ENCODE measurements at places on chromosomes 7 and 10.

- no peak for DNase-seq
These were observed 406.5 kb upstream of the SHH start for GRCh38 chr7:156218544-156219306.

GRCh38 chr10:58672845-58673244, 160.2 kb downstream of the BICC1 start:
- no peak for DNase-seq

DNA sequence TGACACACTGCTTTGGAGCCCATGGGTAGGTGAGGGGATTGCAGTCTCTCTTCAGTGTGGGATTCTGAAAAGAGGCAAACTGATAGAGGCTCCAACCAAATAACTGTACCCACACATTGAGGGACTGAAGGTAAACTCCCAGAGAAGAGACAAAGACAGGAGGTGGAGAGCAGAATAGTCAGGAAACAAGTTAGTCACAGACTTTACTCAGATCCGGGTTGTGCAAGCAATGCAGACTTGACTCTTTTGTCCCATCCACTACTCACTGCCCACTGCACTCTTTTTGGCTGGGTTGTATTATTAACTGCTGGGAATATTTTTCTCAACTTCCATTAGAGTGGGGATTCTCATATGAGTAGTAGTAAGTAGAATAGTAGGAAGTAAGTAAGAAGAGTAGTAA, 152.7 kb downstream of the NRG3 start:
- no peak for DNase-seq

GRCh38 chr7:81693894-81694293, 76.0 kb downstream of the HGF start:
- DNase-seq = no peak

DNA sequence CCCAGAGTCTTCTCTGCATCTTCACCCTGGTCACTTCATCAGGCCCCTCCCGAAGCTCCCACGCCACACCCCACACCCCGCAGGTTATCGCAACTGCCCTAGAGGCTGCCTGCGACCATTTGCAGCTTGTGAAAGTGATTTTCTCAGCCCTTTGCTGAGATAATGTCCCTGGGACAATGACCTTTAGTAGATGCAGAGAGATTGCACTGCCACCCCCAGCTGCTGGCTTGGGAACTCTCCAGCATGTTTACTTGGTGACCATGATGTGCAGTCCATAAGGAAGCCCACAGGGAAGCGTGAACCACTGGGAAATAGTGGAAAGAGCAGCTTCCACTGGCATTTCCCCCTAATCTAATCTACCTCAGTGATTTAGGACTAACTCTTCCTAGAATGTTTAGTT, 97.3 kb downstream of the WNT2 start:
- DNase-seq = no peak

- DNase-seq = no peak
These were observed 17.9 kb downstream of the NHLRC2 start for GRCh38 chr10:113872139-113873030.

DNA sequence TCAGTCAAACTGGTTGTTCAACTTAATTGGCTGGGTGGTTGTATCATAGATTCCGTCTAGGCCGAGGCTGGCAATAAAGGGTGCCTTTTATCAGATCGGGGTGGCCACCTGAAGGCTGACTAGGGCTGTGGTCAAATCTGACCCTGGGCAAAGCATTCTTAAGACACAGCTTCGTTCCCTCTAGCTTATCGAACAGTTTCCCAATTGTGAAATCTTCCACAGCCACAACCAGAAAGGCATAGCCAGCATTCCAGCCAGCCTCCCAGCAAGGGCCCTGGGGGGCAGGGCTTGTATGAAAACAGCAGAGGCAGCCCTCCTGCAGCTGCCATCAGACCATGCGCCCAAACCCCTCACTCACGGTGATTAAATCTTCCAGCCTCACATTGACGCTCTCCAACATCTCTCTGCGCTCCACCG, 42.5 kb upstream of the TMEM213 start:
- no peak for DNase-seq

DNA sequence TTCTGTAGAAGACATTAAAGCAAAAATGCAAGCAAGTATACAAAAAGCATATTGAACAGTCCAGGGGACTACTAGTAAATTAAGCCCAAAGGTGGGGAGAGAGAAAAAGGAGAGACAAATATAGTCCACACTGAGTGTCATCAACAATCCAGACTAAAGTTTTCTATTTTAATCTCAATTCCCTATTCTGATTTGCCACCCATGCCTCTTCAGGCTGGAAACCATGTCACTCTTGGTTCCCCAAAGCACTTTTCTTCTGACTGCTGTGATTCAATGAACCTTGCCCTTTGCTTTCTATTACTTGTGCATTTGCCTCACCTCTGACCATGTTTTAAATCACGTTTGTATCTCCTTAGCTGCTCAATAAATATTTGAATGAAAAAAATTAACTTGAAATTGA, 95.3 kb upstream of the AOAH start:
- no peak for DNase-seq

GRCh38 chr7:29019896-29020295, 61.8 kb upstream of the TRIL start:
- no peak for DNase-seq

DNA sequence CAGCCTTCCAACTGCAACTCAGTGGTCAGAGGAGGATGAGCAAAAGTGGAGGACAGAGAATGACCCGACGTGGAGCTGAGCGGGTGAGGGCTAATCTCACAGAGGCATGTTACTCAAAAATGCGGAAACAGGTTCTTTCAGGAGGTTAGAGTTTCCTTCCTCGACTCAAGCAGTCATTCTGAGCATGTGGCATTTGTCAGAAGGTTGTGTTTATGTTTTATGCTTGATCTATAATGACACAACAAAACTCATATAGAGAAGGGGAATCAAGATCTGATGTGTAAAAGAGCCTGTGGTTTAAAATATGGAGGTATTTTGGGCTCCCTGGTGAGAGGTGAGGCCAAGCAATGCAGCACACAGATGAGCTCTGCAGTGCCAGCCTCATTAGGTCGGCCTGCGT, 311.4 kb downstream of the ADARB2 start:
- DNase-seq = no peak

- DNase-seq = no peak
These were observed 538.9 kb downstream of the AUTS2 start for GRCh38 chr7:70137126-70137525.

DNA sequence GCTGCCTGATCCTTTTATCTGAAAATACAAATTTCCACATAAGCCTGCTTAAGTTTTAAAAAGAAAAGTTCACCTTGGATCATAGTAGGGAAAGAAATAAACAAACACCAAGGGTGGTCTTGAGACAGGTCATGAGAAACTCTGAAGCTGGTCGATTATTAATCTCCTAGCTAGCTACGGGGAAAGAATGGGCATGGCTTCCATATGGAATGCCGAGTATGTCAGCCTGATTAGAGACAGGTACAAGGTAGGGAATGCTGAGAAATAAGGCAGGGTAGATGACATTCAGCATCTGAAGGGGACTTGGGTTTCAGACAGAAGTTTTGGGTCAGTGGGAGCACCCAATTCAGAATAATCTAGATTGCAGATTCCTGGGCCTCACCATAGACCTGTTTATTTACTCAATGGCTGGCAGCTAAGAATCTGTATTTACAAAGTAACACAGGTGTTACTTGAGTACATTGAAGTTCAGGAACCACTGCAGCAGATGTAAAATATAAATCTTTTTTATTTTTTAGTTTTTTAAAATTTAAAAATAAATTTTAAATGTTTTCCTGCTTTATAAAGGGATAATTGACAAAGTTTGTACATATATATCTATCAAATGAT, 49.0 kb downstream of the SCIN start:
- DNase-seq = no peak
